ENCODE measurements at places on chromosomes 13 and 19.

- DNase-seq, result no peak
These were observed 23.8 kb downstream of the LRFN3 start for GRCh38 chr19:35959968-35960320.

DNA sequence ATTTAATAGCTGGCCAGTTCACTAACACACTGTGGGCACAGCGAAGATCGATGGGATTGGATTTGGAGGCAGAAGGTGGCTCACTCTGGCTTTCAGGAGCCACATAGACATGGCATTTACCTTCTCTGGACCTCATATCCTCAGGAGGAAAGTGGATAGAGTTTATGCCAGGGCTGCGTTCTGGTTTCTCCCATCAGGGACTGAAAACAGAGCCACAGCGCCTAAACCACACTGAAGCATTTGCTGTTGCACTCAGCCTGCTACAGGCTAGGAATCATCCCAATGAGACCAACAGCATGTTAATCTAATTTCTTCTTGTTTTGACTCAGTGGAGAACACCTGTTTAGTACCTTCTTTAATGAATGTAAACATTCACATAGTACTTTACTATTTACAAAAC lies 1.6 kb downstream of the CYSLTR2 start:
- no peak for DNase-seq

GRCh38 chr13:32443111-32443510 lies 15.2 kb upstream of the N4BP2L1 start:
- no peak for DNase-seq

DNA sequence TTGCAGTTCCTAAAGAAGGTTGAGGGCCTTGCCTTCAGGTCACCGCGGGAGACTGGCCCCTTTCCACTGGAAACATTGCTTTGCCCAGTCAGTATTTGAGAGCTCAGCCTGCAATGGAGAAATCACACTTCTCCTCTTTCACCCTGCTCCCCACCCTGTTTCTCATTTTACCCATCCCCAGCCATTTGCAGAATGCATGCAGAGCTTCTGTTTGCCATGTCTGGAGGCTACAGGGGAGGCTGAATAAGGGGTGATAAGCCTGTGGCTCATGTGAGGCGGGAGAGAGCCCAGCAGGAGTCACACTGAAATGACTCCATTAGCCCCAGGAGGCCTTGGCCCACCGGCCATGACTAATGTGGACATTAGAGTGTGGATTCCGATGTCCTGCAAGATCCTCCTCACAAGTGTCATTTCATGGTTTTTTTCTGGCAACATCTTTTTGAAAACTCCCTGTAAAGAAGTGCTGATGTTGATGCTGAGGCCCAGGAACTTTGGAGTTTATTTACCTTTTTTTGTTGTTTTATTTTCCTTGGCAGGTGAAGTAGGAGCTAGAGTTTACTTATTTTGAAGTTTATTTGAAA lies 6.3 kb downstream of the SPINT2 start:
- no peak for DNase-seq

DNA sequence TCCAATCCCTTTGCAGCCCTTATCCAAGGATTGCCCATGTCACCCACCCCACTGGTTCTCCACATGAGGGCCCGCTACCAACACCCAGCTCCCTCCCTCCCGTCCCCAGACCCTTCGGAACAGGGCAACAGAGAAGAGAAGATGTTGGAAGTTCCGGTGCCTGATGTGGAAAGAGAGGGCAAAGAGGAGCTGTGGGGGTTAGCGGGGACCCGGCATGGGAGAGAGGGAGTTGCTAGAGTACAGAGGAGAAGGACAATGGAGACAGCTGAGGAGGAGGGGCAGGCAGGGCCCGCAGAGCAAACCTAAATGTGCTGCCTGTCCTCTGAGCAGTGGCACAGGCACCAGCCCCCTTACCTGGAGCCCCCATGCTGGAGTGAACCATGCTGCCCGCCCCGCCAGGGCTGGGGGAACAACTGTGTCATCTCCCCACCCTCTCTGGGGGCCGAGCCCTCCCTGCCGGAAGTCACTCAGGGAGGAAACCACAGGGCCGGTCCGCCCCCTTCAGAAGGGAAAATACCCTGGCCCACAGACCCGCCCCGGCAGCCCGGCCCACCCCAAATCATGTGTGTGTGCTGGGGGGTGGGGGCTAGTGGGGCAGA lies at the start of gene POU2F2:
Gene POU2F2 (minus strand): TSS at position 417 of the 599 bp plus-strand sequence. CDS start 35 bp downstream, at position 382.
- DNase-seq, result no peak

DNA sequence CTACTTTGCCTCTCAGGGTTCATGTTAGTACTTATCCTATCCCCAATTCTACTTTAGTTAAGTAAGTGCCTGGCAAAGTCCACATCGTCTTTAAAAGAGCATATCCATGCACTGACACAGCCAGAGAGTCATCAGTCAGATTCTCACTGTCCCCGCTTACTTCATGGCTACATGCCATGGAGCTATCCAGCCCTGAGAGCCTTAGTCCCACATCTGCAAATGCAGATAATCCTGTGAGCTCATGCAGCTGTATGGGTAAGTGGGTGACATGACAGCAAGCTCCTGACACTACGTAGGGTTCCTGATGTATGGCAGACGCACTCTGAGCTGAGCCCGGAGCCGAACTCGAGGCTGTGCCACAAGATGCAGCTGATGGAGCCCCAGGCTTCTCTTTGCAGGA lies 661.5 kb downstream of the LIG4 start:
- no peak for DNase-seq

DNA sequence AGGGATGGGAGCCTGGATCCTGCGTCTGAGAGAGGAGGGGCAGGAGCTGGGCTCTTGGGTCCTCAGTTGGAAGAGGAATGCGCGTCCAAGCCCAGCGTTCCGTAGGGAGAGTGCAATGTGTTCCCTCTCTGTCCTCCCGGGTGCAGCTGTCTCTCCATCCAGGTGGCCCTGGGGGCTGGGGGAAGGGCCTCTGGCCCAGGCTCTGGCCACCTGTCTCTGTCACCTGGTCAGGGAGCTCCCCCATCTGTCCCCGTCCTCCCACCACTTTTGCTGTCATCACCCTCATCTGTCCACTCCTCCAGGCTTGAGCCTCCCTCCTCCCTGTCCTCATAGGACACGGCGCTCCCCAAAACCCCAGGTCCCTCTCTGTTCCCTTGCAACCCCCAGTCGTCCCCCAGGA lies 3.7 kb upstream of the SBK2 start:
- DNase-seq, result no peak

DNA sequence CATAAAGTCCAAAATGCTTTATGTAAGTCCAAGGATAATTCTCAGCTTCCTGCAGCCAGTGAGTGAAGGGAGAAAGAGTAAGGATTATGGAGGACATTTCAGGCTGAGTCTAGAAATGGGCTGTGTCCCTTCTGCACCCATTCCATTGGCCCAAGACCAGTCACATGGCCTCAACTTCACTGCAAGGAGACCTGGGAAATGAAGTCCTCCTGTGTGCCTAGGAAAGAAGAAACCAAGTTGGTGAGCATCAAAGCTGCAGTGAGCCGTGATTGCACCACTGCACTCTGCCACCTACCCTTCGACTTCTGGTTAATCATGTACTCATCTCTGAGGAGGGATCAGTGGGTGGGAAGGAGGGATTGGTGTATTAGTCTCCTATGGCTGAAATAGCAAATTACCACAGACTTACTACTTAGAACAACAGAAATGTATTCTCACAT lies 3.6 kb upstream of the CD37 start:
- no peak for DNase-seq

DNA sequence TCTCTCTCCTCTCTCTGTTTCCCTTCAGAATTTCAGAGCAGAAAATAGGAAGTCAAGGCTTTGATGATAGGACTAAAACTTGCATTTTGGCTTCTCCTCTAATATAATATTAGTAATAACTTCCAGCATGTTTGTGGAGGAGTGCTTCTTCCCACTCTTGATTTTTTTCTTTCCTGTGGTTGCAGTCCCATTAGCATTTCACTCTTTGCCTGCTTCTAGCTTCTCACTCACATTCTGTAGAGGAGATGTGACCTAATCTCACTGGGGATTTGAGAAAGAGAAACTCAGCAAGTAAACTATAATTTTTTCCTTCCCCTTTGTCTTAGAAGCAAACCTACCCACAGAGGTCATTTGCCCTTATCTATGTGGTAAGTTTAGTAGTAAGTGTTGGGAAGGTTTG lies 169.4 kb upstream of the HTR2A start:
- no peak for DNase-seq

- peak; percentile 5 for DNase-seq
These were observed 1666.0 kb downstream of the EFNB2 start for GRCh38 chr13:104869501-104869900.

DNA sequence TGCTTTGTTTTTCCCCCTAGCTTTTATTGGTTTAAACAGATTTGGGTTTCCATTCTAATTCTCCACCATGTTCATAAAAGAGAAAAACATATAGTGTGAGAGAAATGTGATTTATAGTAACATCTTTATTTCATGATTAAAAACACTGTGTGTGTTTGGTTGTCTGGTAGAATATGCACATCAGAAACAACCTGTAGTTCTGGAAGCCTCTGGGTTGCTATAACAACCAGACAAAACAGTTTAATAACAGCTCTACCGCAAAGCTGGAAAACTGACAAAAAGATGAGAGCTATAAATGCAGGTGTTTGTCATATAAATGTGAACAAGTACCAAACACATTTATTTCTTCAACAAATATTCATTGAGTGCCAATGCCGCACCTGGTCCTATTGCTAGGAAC lies 9.8 kb downstream of the KBTBD6 start:
- DNase-seq, result no peak

- no peak for DNase-seq
These were observed 874 bp downstream of the TRIM28 start for GRCh38 chr19:58544591-58545285.

GRCh38 chr19:16620018-16620417 lies 8.0 kb downstream of the MED26 start:
- DNase-seq, result no peak

DNA sequence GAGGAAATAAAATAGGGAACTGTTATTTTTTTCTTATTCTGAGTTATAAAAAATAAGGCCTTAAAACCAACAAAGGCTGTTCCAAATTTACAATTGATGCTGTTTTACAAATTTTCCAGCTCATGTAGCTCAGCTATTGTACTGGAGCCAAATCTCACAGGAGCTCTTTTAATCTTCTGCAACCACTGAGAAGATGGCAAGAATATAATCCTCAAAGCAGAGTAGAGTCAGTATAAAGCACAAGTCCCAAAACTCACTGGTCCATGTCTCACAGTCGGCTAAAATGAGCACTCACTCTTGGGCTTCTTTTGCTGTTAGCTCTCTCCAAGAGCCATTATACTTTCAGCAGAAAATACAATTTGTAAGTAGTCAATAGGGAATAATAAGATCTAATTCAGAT lies 1074.4 kb upstream of the PRR20A start:
- DNase-seq, result no peak

- no peak for DNase-seq
These were observed 806 bp downstream of the MAST1 start for GRCh38 chr19:12838886-12839756.

GRCh38 chr13:100721885-100722512 lies 47.4 kb upstream of the TMTC4 start:
- DNase-seq, result peak; percentile 1

DNA sequence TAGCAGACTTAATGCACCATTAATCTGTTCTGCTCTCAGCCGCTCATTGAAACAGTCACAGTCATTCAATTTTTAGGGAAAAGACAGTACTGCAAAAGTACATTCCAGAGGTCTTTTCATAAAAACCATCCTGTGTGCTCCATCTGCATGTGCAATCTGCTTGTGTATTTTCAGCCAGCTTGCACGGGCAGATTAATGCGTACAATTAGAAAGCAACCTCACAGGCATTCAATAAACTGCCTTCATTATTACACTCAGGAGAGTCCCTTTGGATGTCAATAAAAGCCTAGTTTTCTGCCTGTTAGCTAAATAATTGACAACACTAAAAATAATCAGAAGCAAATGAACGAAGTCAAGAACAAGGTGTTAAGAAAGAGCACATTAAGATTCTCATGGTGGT lies 41.9 kb downstream of the EPSTI1 start:
- DNase-seq, result no peak

DNA sequence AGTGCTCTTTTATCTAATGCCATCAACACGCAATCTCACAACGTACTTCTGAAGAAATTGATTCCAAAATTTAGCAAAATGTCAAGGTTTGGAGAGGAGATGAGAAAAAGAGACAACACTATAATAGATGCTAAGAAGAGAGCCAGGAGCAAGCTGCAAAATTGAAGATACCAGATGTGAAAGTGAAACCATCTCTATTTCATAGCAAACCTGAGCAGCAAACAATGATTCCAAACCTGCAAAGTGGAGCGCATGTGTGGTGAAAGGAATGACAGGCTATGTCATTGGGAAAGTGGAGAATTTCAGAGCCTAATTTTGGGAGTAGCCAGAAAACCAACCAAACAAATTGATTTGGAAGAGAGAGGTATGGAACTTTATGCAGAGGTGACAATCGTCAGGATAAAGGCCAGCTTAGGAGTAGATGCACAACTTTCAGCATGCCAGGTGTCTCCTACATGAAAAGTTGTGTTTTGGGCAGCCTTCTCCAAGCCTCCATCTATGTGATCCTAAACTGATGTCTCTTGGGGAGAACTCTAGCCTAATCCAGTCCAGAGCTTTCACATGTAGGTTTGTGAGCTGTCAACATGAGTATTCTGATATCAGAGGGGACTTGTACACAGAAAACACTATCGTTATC lies 158.4 kb upstream of the FNDC3A start:
- DNase-seq, result no peak

- no peak for DNase-seq
These were observed 68.4 kb downstream of the SPATA13 start for GRCh38 chr13:24228852-24229458.

DNA sequence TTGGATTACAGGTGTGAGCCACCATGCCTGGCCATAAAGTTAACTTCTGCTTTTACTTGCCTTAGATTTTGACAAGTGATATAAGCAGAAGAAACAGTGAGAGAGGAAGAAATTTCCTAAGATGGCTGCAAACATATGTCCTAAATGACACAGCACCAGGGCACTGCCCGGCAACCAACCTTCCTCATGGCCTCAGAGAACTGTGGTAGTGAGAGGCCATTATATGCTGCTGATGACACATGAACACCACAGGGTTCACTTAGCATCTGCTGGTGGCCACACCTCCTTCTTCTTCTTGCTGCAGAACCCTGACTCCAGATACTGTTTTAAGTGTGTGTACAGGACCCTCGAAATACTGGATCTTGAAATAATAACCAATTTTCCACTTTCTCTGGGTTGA lies 88.2 kb downstream of the KCTD12 start:
- DNase-seq, result no peak

DNA sequence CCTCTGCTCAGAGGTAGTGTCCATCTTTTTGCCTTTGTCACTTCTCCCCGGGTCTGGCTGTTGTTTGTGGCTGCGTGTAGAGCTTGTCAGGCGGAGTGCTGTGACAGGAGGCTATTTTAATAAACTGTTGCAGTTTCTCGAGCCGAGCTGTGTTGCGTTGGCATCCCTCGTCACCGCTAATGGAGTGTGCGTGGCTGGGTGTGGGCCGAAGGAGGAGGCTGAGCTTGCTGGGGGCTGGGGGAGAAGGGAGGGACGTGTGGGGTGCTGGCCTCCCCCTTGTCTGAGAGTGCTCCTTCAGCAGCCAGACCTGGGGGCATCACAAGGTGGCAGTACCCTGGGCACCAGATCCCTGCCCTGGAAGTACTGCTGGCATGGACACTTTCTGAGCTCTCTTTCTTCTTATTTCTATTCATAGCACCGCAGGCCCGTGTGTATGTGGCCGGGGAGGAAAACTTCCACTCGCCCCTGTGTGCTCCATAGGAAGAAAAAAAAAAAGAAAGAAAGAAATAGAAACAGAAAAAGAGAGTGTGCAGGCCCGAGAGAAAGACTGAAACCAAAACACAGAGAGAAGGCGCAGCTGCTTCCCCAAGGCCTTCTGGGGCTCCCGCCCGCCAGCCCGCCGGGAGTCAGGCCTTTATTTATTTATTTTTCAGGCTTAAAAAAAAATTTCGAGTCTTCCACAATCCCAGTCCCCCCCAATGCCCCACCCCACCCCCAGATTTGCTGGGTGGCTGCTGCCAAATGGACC lies 27.0 kb downstream of the NFIX start:
- DNase-seq, result no peak

GRCh38 chr13:97921176-97921816 lies 32.2 kb upstream of the IPO5 start:
- no peak for DNase-seq
